ENCODE measurements at places on chromosomes 2 and 18. TPM values are rescaled to one million over a fixed set of nuclear protein-coding genes. Genes with fewer than 3 reads are reported as not detected.

Gene HNMT
- total RNA-seq = 15.0 TPM

Gene ERMN
- total RNA-seq = not detected

DNA sequence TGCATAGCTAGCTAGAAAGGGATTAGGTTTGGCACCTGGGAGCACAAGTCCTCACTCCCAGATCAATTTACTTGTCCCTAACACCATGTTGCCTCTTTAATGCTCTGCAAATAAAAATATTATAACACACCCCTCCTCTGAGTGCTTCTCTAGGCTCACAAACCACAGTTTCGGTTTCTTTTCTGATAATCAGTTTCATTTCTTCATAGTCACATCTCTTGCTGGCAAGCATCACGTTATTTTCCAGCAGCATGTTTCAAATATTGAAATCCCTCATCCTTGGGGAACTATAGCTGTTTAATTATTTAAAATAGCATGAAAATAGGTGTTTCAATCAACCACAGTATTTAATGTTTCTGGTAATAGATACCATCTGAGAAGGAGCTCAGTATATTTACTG lies 13.9 kb upstream of the SMCHD1 start:
- DNase-seq = no peak

GRCh38 chr18:58578835-58579560 lies 49.9 kb downstream of the ALPK2 start:
- DNase-seq = no peak

GRCh38 chr2:70806013-70806412 lies 14.4 kb downstream of the CLEC4F start:
- no peak for DNase-seq

Gene CHRNG
- not detected for total RNA-seq
